ENCODE measurements at places on chromosomes 7 and 10.

DNA sequence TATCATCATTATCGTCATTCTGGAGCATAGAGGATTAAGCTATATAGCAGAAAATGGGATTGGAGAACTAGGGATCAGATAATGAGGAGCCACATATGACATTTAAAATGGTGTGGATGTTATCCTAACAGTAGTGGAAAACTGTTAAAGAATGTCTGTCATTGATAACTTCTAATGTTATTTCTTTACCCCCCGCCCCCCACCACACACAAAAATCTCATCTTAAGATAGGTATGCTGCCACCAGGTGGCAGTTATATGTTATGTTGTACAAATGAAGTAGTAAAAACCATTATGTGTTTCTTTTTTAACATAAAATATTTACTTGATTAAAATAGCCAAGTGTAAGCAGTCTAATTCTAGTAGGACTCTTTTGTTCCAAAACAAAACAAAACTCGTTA, 13.0 kb downstream of the AKAP9 start:
- no peak for DNase-seq

GRCh38 chr7:26489391-26489790, 197.7 kb downstream of the SNX10 start:
- DNase-seq: no peak

DNA sequence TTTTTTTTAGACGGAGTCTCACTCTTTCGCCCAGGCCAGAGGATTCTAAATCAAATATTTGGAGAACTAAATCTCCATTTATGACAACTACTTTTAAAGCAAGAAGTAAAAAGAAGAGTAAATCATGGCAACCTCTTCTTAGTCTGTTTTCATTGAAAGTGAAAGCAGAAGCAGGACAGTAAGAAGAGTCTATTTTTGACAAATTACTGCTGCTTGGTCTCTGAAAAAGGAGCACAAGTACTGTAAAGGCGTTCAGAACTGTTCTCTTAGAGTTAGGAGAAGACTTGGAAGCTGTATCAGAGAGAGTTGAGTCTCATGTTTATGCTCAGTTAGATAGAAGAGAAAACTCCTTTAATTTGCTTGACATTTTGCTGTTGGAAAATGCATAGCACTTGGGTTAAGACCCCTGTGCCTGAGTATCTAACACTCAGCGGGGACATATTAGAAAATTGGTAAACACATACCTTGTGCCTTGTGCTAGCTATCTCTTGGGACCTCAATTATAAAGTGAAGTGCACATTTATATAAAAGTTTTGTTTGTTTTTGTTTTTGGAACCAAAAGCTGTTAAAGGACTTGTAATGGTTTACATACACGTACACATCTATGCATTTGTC, 433.0 kb downstream of the ANKRD7 start:
- DNase-seq: no peak

GRCh38 chr10:120103738-120104560, 211.4 kb downstream of the SEC23IP start:
- no peak for DNase-seq

GRCh38 chr7:92025260-92025659, 84.6 kb downstream of the AKAP9 start:
- no peak for DNase-seq

GRCh38 chr7:143510854-143511592, 33.4 kb downstream of the TAS2R41 start:
- DNase-seq: no peak

DNA sequence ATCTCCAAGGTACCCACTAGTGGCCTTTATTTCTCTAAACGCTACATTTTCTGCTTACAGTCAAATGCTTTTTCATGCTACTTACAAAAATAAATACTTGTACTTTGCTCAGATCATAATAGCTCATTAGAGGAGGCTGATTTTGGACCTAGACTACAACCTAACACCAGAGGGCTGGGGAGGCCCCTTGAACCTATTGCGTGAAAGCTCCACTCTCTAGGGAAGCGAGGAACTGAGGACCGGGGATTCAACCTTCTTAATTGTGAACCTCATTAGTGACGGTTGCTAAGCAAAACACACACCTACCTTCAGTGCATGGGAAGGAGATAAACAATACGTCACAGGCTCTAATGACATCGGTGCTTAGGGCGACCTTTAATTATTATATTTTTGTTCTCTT, 92.1 kb downstream of the EBF3 start:
- DNase-seq: no peak
